Choroid plexus epithelial cell (primary cell): ENCODE measurements at places on chromosomes 7 and 10.

DNA sequence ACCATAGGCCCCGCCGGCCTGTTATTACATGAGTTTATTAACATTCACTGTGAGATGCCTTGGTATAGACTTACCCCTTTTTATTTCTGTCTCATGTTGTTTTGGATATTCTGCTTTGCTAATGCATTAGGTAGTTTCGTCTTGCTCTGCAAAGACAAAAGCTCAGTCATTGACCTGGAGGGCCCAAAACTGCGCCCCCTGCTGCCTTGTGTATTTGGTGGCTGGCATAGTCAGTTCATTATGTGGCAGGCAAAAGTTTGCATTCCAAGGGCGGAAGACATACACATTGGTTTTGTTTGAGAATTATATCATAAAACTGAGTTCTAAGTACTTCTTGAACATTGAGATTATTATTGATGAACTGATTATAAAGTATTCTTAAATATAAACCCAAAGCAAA lies 372.5 kb downstream of the SDK1 start:
- DNase-seq = peak; percentile 33

DNA sequence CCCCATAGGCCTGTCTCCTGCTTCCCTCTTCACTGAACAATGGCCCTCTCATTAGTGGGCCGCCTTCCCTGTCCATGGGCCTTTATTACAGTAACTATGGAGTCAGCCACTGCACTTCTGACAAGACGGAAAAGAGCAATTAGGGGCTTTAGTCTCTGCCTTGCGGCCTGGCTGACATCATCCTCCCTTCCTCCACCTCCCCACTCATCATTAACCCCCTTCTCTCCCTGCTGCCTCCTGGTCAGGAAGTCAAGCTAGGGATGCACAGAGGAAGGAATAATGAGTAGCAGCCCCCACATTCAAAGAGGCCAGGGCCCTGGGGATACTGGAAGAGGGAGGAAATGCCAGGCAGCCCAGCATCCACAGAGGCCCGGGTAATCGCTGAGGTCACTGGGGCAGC lies 101.6 kb upstream of the PLXNA4 start:
- DNase-seq = no peak

- DNase-seq = peak; percentile 74
Observed at GRCh38 chr10:11472158-11472753, 139.2 kb downstream of the USP6NL start.

GRCh38 chr7:111159426-111159825 lies 68.5 kb downstream of the LRRN3 start:
- DNase-seq = peak; percentile 66

DNA sequence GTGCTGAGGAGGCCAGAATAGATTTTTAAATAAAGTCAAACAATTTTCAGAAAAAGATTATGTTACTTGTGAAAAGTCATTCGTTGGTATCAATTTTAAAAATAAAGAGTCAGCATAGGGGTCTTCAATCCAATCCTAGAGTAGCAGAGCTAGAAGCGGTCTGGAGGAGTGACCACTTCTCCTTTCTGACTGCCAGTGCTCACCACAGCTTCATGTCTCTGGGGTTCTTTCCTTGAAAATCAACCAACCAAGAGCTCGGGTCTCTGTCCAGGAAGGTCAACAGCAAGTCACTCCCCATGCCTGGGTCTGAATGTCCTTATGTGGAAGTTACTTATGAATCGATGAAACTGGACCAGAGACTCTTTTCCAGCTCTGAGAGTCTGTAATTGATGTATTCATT lies 14.3 kb downstream of the PTPRN2 start:
- no peak for DNase-seq

- no peak for DNase-seq
Observed at GRCh38 chr10:116741391-116742351, 695 bp downstream of the HSPA12A start.

DNA sequence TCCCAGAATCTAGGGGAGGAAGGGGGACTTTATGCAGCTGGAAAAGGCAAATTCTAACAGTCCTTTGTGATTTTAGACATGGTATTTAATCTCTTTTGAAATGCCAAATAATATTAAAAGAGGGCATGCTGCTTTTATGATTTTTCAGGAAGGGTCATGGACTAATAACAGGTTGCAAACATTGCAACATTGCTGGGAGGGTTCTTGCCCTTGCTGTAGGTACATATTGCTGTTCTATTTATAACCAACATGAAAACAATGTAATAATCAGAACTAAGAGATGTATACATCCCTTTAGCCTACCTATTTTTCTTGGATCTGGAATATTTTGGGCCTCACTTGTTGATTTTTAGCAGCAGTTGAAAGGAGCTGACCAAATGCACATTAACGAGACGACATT lies 411.6 kb downstream of the KCNMA1 start:
- no peak for DNase-seq

DNA sequence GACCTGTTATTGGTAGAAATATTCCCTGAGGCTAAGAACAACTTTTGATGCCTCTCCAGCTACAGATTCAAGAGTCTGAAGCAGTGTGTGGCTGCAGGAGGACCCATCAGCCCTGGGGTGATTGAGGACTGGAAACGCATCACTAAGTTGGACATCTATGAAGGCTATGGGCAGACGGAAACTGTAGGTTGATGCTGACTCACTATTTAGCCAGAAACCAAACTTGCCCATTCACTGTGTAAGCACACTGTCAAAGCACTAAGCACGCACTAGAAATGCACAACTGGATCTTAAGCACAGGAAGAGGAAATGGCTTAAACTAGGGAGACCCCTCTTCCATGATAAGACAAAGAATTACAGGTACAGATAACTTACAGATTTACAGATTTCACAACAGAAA lies 20.8 kb downstream of the ACSM6 start:
- DNase-seq = no peak

- DNase-seq = no peak
Observed at GRCh38 chr10:44216073-44216472, 168.8 kb downstream of the CXCL12 start.

DNA sequence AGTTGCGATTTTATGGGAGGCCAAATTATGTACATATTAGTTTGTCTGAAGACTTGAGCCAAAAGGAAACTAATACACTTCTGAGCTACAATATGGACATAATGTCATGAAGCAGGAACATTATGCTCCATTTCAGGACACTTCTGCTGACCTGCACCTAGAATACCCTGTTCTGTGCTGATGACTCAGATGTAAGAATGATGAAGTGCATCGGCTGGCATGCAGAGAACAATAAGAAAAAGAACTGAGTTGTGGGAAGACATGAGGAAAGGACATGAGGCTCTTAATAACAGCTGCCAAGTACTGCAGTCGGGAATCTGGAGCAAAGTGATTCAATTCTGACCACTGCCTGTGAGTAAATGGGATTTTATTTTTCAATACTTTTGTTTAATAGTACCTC lies 192.9 kb upstream of the VSTM2A start:
- DNase-seq = peak; percentile 1

- DNase-seq = no peak
Observed at GRCh38 chr7:28055161-28055544, 125.4 kb downstream of the JAZF1 start.

GRCh38 chr7:27944643-27945042 lies 204.7 kb downstream of the TAX1BP1 start:
- no peak for DNase-seq

GRCh38 chr7:47506382-47507339 lies 75.2 kb downstream of the TNS3 start:
- peak; percentile 86 for DNase-seq

DNA sequence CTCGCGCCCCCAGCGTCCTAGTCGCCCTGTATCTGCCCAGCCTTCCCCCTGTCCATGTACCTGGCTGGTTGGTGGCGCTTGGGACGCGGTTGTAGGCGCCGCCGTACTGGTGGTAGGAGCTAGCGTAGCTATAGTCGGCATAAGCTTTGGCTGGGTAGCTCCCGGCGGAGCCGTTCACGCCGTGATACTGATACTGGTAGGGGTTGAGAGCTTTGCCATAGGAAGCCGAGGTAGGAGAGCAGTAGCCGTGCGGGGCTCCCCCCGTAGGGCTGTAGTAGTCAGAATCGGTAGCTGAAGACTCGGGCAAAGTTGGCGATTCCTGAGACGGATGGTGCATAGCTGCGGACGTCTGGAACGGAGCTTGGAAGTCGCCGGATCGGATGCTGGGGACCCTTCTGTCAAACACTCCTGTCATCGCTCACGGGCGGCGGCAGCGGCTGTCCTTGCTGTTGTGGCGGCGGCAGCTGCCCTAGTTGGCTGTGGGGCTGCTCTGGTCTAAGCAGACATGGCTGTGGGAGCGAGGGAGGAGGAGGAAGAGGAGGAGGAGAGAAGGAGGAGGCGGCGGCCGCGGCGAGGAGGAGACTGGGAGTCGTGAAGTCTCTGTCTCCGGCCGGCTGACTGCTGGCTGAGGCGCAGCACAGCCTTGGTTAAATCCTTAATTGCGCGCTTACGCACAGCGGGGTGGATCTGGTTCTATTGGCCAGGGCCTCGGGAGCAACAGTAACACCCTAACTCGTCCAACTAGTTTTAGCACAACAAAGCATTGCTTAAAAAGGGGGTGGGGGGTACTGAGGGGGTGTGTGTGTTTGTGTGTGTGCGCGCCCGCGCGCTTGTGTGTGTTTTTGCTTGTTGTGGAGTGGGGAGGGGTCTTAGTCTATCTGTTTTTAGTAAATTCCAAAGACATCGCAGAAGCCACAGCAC lies at the start of gene DLX5:
TSS of gene DLX5 (minus strand) at position 623 of the 921 bp plus-strand sequence. CDS start at position 415, 208 bp downstream.
- DNase-seq = no peak

- DNase-seq = no peak
Observed at GRCh38 chr10:44865289-44865671, 45.9 kb upstream of the TMEM72 start.

- no peak for DNase-seq
Observed at GRCh38 chr7:93145354-93145753, 2.8 kb downstream of the SAMD9L start.

GRCh38 chr10:9198611-9199010 lies 1144.1 kb downstream of the GATA3 start:
- DNase-seq = peak; percentile 22

GRCh38 chr7:41735206-41735605 lies 32.3 kb upstream of the INHBA start:
- no peak for DNase-seq

DNA sequence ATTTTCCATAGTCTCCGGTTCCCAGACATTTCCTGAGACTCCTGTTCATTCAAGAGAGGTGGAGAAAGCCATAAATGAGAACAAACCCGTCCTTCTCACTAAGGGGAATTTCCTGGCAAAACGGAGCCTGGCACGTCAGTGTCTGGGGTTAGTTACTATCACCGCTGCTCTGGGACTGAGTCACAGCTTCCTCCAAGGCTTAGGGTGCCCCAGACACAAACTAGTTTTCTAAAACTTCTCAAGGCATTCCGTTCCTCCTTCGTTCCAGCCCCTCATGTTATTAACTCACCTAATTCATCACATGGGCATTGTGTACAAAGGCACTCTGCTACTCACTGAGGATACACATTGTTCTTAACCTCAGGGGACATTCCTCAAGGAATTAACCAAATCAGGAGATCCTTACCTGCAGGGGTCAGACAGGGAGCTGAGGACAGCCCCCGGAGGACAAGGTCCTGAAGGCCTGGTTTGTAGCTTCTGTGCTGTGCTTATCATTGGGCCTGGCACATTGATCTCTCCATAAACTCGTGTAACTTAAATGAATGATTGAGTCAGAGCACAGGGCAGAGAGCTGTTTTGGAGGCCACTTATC lies 103.0 kb upstream of the KLF6 start:
- DNase-seq = peak; percentile 97

GRCh38 chr7:40916813-40917212 lies 782.0 kb downstream of the SUGCT start:
- DNase-seq = peak; percentile 31

DNA sequence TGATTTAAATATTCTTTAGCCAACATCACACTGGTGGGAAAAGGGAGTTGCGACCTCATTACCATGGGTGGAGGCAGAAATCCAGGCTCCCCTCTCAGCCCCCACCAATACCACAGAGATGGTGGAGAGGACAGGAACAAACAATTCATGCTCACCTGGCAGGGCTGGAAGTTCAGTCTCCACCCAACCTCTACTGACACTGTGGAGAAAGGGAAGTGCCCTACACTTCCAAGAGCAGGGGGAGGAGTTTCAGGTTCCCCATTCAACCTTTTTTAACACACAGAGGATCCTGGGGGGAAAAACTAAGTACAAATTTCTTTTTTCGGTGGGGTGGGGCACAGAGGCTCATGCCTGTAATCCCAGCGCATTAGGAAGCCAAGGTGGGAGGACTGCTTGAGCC lies 210.1 kb upstream of the KCTD7 start:
- DNase-seq = no peak

GRCh38 chr10:124105045-124105444 lies 11.6 kb upstream of the CHST15 start:
- no peak for DNase-seq

DNA sequence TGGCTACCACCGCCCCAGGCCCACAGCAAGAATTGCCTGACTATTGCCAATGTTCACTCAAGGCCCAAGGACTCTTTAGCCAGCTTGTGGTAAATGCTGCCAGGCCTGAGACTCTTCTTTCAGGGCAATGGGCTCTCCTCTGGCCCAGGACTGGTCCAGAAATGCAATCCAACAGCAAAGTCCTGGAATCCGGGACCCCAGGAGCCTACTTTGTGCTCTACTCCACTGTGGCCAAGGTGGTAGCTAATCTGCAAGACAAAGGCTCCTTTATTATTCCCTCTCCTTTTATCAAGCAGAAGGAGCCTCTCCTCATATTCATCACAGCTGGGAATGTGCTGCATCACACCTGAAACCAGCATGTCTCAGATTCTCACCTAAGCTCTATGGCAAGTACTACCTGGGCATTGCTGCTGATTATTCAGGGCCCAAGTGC lies 107.6 kb upstream of the PRSS58 start:
- DNase-seq = no peak

- no peak for DNase-seq
Observed at GRCh38 chr7:26650103-26650502, 214.3 kb downstream of the SKAP2 start.

GRCh38 chr7:54987772-54988171 lies 31.0 kb upstream of the EGFR start:
- no peak for DNase-seq

DNA sequence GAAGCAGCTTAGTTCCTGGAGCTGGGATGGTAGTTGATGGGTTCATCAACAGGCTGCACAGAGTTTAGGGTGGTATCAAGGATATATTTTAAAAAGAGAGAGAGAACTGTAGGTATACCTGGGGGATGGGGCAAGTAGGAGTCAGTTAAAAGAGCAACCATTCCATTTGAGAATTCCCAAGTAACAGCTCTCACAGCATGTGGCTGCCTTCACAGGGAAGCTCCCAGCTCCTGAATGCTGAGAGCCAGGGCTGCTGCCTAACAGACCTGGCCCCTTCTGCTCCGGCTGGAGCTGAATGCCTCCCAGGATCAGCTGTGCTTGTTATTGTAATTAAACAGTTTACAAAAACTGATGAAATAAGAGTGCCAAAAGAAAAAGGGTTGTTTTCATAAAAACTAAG lies 58.8 kb upstream of the GPR26 start:
- DNase-seq = no peak

- DNase-seq = no peak
Observed at GRCh38 chr10:110355141-110355831, 50.6 kb upstream of the SMNDC1 start.
